ENCODE measurements at places on chromosomes 1 and 21.

DNA sequence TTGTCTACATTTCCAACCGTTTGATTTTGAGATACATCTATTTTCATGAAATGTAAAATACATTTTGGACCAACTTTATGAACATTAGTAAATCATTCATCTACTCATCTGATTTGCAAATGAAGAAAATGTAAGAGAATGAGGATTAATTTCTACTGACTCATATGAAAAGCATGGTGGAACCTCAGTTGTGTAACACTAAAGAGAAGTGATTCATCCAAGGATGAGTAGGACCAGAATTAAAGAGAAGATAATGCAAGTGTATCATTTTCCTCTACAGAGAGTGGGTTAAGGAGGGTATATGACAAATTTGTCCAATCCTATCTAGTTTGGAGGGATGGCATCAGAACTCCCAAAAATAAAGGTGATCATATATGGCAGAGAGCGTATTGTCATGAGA is 1967.6 kb downstream of the MRPL39 start:
- DNase-seq: no peak

GRCh38 chr1:160095382-160096105 is 2.9 kb downstream of the IGSF8 start:
- no peak for DNase-seq

DNA sequence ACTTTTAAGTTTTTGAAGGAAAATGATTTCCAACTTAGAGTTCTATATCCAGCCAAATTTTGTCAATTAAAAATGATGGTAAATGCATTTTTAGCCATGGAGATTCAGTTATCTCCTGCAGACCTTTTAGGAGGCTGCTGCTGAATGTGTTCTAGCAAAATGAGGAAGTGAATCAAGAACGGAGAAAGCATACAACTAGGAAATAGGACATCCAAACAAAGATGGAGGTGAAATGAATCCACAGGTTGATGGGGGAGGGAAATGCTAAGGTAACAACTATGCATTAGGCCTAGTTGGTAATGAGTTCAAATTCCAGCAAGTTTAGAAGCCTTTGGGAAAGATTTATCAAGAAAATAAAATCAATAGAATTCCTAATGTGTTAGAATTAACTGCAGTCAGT is 80.5 kb downstream of the FNBP1L start:
- DNase-seq: no peak

GRCh38 chr1:86429122-86429725 is 5.3 kb downstream of the CLCA2 start:
- DNase-seq: no peak

DNA sequence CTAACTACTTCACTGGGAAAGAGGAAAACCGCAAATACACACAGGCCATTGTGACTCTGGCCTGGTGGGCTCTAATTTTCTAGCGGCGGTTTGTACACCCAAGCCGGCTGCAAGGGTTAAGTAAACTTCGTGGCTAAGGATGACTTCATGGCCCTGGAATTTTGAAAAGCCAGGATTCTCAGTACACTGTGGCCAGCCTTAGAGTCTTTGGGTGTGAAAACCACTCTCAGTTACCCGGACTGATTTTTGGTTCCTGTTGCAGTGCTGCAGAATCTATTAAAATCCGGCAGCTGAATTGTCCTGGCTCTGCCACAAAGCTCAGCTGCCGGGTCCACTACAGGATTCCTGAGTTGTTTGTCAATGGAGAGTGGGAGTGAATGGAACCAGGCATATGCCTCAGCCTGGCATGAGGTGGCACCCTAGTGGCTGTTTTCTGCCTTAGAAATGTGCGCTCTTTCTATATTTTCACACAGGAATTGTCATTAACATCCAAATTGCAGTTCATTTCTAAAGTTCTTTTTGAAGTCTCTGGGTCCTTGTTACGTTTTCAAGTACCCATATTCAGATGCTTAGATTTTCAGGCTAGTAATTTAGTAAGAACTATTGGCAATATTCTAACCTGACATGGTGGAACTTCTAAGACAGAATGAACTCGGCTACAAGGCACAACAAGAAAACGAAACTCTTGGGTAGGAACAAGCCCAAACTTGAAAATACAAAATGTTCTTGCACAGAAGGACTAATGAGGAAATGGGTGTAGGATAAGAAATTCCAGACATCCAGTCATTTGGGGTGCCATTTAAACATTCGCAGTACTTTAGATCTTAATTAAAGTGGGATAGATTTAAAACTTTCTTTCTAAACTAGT is 255.9 kb downstream of the NFIA start:
- no peak for DNase-seq

DNA sequence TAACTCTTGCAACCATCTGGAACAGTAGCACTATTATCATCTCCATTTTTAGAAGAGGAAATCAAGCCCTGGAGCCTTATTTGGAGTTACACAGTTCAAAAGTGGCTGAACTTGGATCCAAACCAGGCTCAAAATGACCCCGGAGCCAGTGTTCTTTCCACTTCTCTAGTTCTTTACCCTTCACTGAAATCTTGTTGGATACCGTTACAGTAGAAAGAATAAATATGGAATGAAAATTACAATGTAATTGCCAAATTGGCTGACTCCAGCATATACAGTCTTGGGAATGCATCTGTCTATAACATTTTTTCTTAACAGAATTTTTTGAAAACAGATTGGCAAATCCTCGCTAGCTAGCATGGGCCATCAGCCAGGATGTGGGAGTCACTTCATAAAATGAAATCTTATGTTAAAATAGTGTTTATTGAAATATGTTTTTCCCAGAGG is 261.4 kb downstream of the CTH start:
- no peak for DNase-seq

- DNase-seq: no peak
Measured at GRCh38 chr1:176866011-176866714, 298.3 kb downstream of the ASTN1 start.

- DNase-seq: no peak
Measured at GRCh38 chr1:239250353-239251035, 135.9 kb upstream of the CHRM3 start.

- DNase-seq: no peak
Measured at GRCh38 chr1:10709165-10709564, 87.3 kb downstream of the CASZ1 start.

DNA sequence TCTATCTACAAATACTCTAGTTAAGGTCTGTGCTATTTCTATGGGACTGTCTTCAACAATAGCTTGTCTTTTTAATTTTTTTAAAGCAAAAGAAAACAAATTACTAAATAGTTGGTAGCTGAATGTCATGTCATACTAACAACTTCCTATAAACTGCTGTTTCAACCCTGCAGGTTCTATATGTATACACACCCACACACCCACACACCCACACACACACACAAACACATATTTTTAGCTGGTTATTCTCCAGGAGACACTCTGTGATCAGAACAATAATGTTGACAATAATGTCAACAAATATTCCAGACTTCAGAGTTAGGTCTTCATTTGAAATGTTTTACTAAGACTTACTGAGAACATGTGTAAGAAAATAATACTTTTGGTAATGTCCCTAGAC is 66.7 kb downstream of the AK5 start:
- no peak for DNase-seq

DNA sequence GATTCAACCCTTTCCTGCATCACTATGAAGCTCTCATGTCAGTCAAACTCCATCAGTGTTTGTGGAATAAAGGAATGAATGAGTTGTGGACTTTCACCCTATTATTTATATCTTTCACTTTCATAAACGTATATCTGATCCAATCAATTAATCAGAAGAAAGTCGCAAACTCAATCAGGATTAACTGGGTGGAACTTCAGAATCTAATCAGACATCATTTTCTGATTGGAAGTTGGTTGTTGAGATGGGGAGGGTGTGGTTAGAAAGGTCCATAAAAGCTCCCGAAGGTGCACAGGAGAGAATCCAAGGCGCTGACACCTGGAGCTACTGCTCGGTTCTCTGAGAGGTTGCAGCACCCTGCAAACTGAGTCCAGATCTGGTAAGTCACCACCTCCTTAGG is at the start of gene PRAMEF12:
Gene PRAMEF12, plus strand, starts transcription at position 301 of the 400 bp plus-strand sequence. CDS start 1,130 bp downstream, outside the sequence.
- no peak for DNase-seq

DNA sequence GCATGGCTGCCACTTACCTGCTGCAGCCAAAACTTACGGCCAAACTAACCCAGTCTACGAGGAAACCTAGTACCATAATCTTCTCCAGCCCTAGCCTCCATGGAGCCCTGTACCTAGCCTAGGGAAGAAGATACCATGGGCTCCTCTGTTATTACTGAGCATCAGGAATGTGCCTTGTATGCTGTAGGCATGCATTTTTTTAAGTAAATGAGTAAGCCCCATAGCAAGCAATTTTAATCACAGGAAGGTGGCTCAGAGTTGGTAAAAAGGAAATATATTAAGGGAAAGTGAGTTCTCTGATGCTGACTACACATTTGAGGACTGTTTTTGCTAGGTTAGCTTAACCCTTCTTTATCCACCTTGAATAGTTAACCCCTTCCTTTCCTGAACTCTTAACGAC is 21.2 kb downstream of the NFASC start:
- no peak for DNase-seq

DNA sequence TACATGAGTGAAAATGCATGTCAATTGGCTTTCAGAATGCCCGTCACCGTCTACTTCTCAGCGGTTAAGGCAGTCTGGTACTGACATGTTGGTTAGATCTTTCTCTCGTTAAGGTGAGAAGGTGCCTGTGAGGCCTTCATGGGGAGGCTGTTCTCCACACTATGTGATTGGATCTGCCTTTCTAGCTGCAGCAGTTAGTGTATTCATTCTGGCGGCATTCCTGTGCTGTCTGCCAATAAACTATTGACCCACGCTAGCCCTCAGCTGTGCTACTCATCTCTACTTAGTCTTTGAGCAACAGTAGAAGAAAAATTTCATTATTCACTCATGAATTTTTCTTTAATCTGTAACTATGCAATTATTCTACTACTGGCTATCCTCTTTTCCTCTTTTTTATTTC is 32.0 kb downstream of the CCSAP start:
- no peak for DNase-seq

DNA sequence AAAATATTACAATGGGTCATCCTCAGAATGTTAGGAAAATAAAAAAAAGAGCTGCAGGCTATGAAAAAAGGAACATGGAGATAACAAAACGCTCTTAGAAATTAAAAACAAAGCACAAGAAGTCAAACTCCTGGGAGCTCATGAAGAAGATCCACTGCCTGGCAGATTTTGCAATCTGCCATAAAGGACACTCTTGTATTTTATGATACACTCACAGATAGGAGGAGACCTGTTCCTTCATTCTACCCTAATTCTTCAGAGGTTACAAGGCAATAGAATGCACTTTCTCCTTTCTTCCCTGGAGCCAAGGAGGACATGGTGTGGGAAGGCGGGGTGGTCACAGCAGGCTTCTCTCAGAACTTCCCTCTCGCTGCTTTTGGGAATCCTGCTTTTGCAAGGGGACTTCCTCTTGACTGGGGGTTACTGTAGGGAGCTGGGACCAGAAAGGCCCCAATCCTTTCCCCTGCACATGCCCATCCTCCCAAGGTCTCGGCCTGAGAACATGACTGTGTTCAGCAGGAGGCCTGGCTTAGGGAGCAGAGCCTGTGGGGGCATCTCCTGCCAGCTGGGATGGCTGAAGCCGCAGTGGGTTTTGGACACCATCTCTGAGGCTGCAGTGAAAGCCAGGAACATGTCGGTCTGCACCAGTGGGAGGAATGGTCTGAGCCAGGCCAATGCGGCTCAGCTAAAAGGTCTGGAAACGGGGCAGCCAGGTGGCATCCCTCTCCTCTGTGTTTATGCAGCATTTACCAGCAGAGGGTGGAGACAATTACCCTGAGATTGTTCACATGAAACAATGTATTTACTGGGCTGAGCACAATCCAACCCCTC is 44.8 kb downstream of the GPR161 start:
- DNase-seq: no peak

DNA sequence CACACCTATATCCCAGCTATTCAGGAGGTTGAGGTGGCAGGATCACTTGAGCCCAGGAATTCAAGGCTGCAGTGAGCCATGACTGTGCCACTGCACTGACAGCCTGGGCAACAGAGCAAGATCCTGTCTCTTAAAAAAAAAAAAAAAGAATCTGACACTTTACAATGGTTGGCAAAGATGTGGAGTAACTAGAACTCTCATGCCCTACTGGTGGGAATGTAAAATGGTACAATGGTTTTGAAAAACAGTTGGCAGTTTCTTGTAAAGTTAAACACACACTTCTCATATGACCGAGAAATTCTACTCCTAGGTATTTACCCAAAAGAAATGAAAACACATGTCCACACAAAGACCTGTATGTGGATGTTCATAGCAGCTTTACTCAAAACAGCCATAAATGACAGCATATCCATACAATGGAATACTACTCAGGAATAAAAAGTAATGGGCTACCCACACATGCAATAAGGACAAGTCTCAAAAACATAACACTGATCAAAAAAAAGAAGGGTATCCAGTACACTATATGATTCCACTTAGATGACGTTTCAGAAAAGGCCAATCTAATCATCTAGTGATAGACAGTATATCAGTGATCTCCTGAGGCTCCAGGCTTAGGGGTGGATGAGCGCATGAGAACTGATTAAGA is 58.1 kb downstream of the HLCS start:
- no peak for DNase-seq

DNA sequence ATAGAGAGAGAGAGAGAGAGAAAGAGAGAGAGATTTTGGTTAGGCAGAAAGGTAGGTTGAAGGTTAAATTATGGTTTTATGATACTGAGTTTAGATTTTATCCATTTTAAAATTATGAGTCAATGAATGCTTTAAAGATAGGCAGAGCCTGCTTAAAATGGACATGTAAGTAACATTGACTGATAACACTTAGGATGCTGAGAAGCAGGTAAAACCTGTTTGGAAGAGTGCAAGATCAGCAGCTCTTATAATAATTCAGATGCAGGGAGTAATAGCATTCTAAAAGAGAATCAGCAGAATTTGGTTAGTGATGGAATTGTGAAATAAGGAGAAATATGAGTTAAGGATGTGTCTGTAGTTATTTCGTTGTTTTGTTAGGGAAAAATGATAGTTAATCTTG is 446.6 kb downstream of the PLA2G4A start:
- DNase-seq: no peak

DNA sequence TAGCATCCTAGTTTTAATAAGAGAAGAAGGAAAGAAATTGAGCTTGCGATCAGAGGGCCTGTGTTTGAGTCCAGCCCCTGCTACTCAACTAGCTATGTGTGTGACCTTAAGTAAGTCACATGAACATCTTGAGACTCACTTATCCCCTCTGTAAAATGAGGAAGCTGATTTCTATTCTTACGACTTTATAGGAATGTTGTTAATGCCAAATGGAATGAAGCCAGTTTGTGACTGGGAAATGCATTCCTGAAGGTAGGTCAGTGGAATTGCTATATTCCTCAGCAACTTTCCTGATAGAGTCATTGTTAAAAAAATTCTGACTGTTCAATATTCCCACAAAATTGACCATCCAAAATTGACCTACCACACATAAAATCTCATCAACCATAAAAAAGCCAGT is 14.9 kb downstream of the FASLG start:
- DNase-seq: no peak

GRCh38 chr1:17128361-17128760 is 9.1 kb upstream of the PADI2 start:
- no peak for DNase-seq

- no peak for DNase-seq
Measured at GRCh38 chr1:201653233-201653632, 114.3 kb downstream of the NAV1 start.

- DNase-seq: no peak
Measured at GRCh38 chr1:17576519-17576853, 37.0 kb downstream of the ARHGEF10L start.

GRCh38 chr1:8477166-8477982 is 159.5 kb downstream of the SLC45A1 start:
- no peak for DNase-seq
